ENCODE measurements at places on chromosomes 1 and 21. TPM values are rescaled to one million over a fixed set of nuclear protein-coding genes. Genes with fewer than 3 reads are reported as not detected.

The KRTAP6-1 gene
- not detected for total RNA-seq

The SLAMF9 gene
- total RNA-seq = not detected

The S100A7 gene
- total RNA-seq = not detected

The PIP5K1A gene
- 49.7 TPM for total RNA-seq

- H3K4me1 ChIP-seq = peaks cover 42% of the 10 kb centered on the region
- H3K27me3 ChIP-seq = no peaks in the 10 kb centered on the region
- peak overlapping the region; percentile 87 for H3K27ac ChIP-seq
- peak overlapping the region; percentile 69 for H3K4me3 ChIP-seq
- H3K36me3 ChIP-seq = no peaks in the 10 kb centered on the region
Measured at GRCh38 chr1:207964195-207964966, 53.5 kb upstream of the CD34 start.

GRCh38 chr1:39672551-39672947, 642 bp upstream of the NT5C1A start:
- H3K4me1 ChIP-seq = peaks cover 4% of the 10 kb centered on the region
- no peaks in the 10 kb centered on the region for H3K27me3 ChIP-seq
- no peak overlapping the region for H3K27ac ChIP-seq
- no peaks in the 10 kb centered on the region for H3K36me3 ChIP-seq

- H3K4me3 ChIP-seq = no peak overlapping the region
- H3K27ac ChIP-seq = peak overlapping the region; percentile 67
- no peak for DNase-seq
- H3K36me3 ChIP-seq = no peaks in the 10 kb centered on the region
- H3K27me3 ChIP-seq = no peaks in the 10 kb centered on the region
Measured at GRCh38 chr1:230077436-230078213, 10.6 kb downstream of the GALNT2 start.

DNA sequence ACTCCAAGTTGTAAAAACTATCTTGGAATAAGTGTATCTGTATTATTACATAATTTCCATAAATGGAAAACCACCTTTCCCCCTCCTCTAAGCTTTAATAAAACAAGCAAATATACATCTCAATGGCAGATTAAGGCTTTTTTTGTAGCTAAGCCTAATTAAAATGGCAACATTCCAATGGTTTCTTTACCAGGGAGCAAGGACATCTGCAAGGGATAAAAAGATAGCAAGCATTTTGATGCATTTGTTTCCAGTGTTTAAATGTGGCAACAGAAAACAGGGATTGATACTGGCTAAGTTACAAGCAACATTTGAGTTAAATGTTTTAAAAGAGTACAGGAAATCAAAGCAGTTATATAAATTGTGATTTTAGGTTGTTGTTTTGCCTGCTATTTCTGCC, 1012.7 kb downstream of the ADGRL2 start:
- no peak overlapping the region for H3K27ac ChIP-seq
- no peak for DNase-seq
- H3K36me3 ChIP-seq = no peaks in the 10 kb centered on the region
- no peaks in the 10 kb centered on the region for H3K27me3 ChIP-seq
- H3K4me1 ChIP-seq = no peaks in the 10 kb centered on the region
- H3K4me3 ChIP-seq = no peak overlapping the region

DNA sequence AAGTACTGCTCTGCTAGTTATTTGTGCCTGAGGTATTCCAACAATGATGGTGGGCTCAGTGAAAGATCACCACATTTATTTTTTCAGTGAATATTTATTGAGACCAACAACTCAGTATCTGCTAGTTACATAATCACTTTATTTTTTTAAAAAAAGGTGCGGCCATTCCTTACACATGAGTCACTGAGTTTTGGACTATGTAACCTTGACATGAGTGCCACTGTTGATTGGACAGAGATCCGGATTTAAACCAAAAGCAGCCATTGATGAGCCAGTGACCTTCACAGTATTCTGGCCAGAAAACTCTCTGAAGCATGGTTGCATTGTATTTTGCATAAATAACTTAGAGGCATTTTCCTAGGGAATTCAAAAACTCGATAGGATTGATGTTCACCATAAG, 79.5 kb downstream of the NUF2 start:
- DNase-seq = no peak
- no peak overlapping the region for H3K4me3 ChIP-seq
- H3K27me3 ChIP-seq = no peaks in the 10 kb centered on the region

- H3K4me3 ChIP-seq = no peak overlapping the region
- H3K27ac ChIP-seq = no peak overlapping the region
- H3K27me3 ChIP-seq = no peaks in the 10 kb centered on the region
- no peak for DNase-seq
- no peaks in the 10 kb centered on the region for H3K4me1 ChIP-seq
Measured at GRCh38 chr1:84785271-84786036, 95.2 kb upstream of the SSX2IP start.

GRCh38 chr1:191052888-191053287, 575.2 kb upstream of the BRINP3 start:
- DNase-seq = no peak
- H3K4me1 ChIP-seq = no peaks in the 10 kb centered on the region
- no peaks in the 10 kb centered on the region for H3K36me3 ChIP-seq
- no peak overlapping the region for H3K4me3 ChIP-seq
- no peaks in the 10 kb centered on the region for H3K27me3 ChIP-seq

DNA sequence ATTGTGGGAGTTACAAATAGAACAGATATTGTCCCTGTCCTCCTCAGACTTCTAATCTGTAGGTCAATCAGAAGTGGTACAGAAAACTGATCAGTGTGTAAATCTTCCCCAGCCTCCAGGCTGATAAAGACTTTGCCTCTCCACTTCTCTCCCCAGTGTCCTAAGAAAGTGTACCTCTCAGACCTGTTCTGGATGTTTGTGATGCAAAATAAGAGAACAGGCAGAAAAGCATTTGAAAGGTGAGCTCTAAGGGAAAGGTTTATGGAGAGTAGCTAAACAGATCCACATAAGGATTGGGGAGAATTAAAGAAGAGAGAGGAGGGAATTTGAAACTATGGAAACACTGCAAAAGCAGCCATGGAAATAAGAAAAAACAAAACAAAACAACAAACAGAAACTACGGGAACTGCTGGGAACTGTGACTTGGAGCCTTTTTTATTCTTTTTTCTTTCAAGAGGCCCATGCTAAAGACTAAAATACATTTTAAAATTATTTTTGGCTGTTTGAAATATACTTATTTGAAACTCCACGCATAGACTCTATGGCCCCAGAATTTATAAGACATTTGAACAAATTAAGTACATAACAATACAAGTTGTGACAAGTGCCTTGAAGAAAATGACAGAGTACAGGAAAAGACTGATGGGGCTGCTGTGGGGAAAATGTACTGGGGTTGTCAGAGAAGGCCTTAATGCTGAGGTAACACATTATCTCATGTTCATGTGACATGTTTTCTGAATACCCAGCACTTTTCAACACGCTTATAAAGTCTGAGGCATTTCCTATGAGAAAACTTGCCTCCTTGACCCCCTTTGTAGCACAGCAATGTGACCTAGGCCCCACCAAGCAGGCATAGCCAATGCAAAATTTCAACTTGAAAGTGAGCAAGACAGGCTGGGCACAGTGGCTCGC, 51.2 kb downstream of the TRAF5 start:
- H3K4me3 ChIP-seq = no peak overlapping the region
- no peak for DNase-seq
- peak overlapping the region; percentile 34 for H3K27ac ChIP-seq
- H3K36me3 ChIP-seq = peaks cover 16% of the 10 kb centered on the region
- H3K4me1 ChIP-seq = peaks cover 9% of the 10 kb centered on the region

DNA sequence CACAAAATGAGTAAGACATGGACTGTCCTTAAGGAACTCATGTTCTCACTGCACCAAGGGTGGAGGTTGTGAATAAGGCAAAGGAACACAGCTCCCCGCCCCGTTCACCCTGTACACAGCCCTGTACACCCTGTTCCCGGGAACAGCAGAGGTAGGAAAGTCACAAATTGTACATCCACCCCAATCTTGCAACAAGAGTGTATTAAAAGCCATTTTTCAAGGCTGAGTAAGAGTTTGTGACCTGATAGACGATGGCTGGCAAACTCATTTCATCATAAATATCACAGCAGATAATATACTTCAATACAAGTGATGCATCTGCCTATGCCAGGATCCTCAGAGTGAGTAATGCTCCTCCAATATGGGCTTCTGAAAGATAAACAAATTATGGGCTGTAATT, 52.5 kb upstream of the CAMK1G start:
- no peak overlapping the region for H3K27ac ChIP-seq
- no peak for DNase-seq
- H3K27me3 ChIP-seq = no peaks in the 10 kb centered on the region
- H3K4me1 ChIP-seq = no peaks in the 10 kb centered on the region
- H3K4me3 ChIP-seq = no peak overlapping the region
- no peaks in the 10 kb centered on the region for H3K36me3 ChIP-seq
